ENCODE measurements at places on chromosomes 5 and 9.
A peak's percentile ranks its signal among the peaks of the same experiment; 100 is the strongest.

- peak; percentile 61 for DNase-seq
Measured at GRCh38 chr5:10719965-10720364, 41.1 kb downstream of the DAP start.

DNA sequence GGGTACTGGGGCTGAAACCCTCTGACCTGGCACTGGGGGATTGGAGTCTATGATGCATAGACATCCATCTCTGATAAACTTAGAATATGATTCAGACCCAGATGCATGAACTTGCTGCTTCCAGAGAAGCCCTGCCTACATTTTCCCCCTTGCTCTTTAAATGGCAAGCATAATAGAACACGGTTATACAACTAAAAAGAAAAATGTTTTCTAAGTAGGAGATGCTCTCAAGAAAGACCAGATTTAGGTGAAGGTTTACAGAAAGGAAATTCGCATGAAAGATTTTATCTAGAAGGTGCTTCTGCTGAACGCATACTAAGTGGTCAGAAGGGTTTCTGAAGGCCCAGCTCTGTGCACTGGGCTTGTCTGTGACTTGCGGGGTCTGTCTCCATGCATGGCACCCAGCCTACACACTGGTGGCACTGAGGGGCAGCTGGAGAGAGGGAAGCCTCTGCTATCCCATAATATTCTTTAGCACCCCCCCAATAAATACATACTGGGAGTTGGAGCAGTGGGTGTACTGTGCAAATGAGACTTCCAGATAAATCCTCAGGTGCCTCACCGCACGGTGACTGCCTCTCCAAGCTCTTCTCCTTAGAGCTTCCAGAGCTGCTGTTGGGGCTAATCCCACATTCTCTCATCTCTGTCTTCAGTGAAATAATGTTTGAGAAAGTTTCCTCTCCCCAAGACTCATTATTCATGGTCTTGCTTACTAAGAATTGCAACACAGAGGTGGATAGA, 114.6 kb downstream of the FSTL4 start:
- no peak for DNase-seq

- DNase-seq = no peak
Measured at GRCh38 chr9:93599571-93600403, 23.4 kb downstream of the PHF2 start.

- DNase-seq = peak; percentile 95
Measured at GRCh38 chr5:159510282-159510681, 180.0 kb upstream of the IL12B start.

GRCh38 chr5:89988129-89988810, 421.3 kb downstream of the CETN3 start:
- no peak for DNase-seq

DNA sequence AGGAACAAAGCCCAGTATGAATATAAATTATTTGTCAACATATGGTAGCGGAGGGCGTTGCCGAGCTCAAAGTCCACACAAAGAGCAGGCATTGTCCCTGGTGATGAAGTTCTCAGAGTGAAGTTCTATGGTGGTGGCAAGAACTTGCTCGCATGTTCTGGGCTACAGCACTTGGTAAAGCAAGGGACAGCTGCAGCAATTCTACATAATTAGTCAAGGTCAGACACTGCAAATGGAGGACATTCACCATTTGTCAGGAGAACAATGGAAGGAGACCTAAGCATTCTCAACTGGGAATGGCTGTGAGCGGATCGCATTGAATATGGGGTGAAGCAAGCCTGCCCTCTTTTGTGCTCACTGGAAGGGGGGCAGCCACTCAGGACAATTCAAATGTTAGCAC, 503.8 kb upstream of the ADAMTS16 start:
- no peak for DNase-seq

DNA sequence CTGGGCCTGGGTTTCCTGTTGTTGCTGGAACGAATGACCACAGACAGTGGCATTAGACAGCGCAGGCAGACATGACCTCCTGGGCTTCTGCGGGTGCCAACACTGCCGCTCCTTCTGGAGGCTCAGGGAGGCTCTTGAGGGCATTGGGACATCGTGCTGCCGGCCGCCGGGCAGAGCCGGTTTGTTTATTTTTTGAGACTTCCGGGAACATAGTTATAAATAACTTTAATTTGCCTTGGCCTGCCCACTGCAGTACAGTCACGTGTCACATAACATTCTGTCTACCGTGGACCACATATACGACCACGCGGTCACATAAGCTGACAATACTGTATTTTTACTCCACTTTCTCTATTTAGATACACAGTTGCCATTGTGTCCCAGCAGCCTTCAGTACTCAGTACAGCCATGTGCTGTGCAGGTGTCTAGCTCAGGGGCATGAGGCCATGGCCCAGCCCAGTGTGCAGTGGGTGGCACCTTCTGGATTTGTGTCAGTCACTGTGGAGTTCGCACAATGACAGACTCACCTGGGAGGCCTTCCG, 8.2 kb upstream of the TOR4A start:
- peak; percentile 62 for DNase-seq

- no peak for DNase-seq
Measured at GRCh38 chr5:149616727-149617285, 35.5 kb downstream of the ARHGEF37 start.

Data from choroid plexus epithelial cell (primary cell).